Kidney epithelial cell (primary cell): ENCODE measurements at places on chromosomes 16 and 17. TPM values are rescaled to one million over a fixed set of nuclear protein-coding genes. Genes with fewer than 3 reads are reported as not detected.

The PRAC2 gene
- total RNA-seq, result not detected in 2 replicates

The PHOSPHO1 gene
- total RNA-seq, result not detected in 2 replicates

The NPIPA7 gene
- 6.2 and 9.4 TPM in 2 replicates for total RNA-seq

The NUP93 gene
- 60.2 and 65.9 TPM in 2 replicates for total RNA-seq

- DNase-seq, result no peak
Measured at GRCh38 chr17:66228887-66229782, at the start of gene APOH. Gene APOH (minus strand): TSS chr17:66229415. CDS start chr17:66229379, 36 bp downstream.

GRCh38 chr17:40230670-40231069, 11.6 kb downstream of the WIPF2 start:
- DNase-seq, result no peak

GRCh38 chr17:5809580-5810188, 225.4 kb upstream of the NLRP1 start:
- DNase-seq, result no peak

GRCh38 chr16:11325404-11326083, 19.7 kb upstream of the RMI2 start:
- no peak for DNase-seq

- DNase-seq, result no peak
Measured at GRCh38 chr17:4780325-4780955, 5.7 kb downstream of the VMO1 start.

DNA sequence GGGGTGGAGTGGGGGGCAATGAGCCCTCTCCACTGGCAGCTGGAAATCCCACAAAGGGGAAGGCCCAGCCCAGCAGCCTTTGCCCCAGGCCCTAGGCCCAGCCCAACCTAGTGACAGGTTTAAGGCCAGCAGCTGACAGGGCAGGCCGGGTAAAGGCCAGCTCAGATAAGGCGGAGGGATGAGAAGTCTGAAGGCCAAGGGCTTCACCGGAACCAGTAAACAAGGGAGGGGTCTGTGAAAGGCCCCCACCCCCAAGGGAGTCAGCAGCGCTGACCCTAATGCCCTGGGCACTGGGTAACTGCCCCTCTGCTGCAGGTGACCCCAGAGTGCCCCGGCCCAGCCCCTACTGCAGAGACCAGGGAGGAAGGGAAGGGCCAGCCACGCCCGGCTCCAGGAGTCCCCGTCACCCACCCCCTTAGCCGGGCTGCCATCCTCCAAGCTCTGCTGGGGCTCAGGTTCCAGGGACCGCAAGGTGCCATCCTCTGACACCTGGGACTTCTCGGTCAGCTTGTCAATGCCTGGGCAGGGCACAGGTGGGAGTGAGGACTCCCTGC, 17.5 kb downstream of the OTOP3 start:
- no peak for DNase-seq
